Esophagus muscularis mucosa (tissue), 4 donors: ENCODE measurements at places on chromosomes 5 and 9. TPM values are rescaled to one million over a fixed set of nuclear protein-coding genes. Genes with fewer than 3 reads are reported as not detected.

DNA sequence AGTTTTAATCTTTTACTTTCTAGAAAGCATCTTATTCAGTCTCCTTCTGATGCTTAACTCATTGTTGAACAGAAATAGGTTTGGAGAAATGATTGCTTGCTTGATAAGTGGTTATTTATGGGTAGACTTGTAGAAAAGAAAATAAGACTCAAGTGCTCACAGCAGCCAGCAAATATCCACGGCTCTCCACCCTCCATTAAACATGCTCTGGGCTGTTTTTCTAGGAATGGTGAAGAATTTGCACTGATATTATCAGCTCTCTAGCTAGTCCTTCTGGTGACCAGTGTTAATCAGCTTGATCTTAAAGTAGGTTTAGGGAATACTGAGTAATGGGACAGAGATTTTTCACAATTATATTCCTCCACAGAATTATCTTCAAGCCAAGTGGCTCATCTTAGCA is 60.6 kb downstream of the SLC1A3 start:
- no peak for DNase-seq

GRCh38 chr5:146862641-146863040 is 15.9 kb downstream of the PPP2R2B start:
- DNase-seq = no peak

- DNase-seq = no peak
Observed at GRCh38 chr5:104513121-104513602, 950.6 kb upstream of the NUDT12 start.

S100Z gene
- not detected for total RNA-seq

PCDHA7 gene
- total RNA-seq = 0.42 TPM

GRCh38 chr9:68869022-68869421 is 144.9 kb downstream of the PRKACG start:
- no peak for DNase-seq

GHR gene
- total RNA-seq = 6.0 TPM

GRIA1 gene
- 0.83 TPM for total RNA-seq

GRCh38 chr5:3943859-3944258 is 348.2 kb downstream of the IRX1 start:
- DNase-seq = no peak

GRCh38 chr5:32928761-32929160 is 217.6 kb downstream of the NPR3 start:
- no peak for DNase-seq

SHROOM1 gene
- 4.5 TPM for total RNA-seq

- no peak for DNase-seq
Observed at GRCh38 chr5:103031607-103032006, 88.3 kb downstream of the GIN1 start.

DNA sequence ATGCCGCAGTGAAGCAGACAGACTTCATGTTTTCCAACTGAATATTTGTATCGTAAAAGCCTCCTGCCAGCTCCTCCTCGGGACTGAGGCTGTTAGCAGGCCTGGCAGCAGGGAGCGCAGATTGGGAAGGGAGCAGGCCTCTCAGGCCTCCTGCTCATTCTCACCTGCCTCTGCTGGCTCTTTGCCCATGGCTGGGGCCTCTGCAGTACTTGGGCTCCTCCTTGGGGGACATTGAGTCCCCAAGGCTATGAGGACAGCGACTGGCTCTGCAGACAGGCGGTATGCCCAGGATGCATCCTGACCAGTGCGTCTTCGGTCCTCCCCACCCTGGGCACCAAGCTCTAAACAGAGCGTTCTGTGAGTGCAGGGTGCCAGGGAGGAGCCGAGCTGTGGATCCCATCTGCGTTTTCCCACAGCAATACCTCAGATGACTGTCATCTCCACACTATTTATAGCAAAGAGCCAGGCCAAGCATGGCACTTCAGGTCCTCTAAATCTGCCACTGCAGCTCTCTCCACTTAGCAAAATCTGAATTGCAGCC is 38.7 kb downstream of the TSTD2 start:
- peak; percentile 92 for DNase-seq

- DNase-seq = peak; percentile 14
Observed at GRCh38 chr5:38613992-38614836, 57.8 kb upstream of the LIFR start.

ZNF622 gene
- total RNA-seq = 25.3 TPM

GRCh38 chr5:109451146-109451545 is 41.4 kb upstream of the PJA2 start:
- no peak for DNase-seq

ACTBL2 gene
- total RNA-seq = not detected

CARTPT gene
- total RNA-seq = 24.7 TPM

DNA sequence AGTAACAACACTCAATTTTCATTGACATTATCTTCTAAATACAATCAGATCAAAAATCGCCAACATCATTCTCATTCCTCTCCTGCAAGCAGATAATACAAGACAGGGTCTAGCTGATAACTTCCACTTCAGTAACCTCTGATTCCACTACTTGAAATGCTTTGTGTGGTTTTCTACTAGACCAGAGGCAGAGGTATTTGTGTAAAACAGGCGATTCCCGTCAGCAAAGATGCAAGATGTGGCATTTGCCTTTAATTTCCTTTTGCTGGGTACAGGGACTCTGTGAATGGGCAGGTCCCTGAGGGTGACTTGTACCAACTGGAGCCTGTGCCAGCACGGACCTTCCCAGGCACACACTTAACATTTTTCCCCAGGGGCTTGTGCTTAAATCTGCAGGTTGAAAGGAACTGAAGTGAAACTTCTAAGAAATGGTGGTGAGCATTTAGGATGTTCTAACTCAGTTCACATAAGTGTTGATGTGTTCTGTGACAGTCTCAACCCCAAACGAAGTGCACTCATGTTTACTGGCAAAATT is 625.5 kb upstream of the WWC1 start:
- no peak for DNase-seq

OR13C9 gene
- not detected for total RNA-seq

DNA sequence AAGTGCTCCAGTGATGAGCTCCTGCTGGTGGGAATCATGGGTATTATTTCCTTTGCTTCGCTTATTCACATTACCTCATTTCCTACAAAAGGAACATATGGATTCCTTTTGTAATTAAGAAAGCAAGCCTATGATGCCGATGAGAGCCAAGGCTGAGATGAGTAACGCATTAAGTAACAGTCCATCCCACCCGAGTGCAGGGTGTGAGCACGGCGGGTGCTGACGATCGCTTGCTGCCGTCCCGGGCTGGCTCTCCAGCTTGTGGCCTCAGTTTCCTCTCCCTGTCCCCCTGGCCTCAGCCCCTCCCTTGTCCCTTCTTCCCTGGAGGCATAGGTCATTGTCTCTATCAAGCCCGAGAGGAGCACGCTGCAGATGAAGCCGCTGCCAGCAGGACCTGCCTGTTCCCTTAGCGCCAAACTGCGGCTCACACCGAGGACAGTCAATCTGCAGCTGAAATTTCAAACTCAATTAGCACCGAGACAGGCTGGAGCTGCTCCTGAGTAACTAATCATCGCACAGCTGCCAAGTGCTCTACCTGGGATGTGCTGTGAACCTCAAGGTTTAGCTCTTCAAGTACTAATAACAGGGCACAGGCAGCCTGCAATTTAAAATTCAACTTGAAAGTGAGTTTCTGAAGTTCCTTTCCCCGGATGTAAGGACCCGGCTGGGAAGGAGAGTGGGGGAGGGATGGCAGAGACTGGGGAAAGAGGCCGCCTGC is 115.2 kb upstream of the RAPGEF1 start:
- no peak for DNase-seq

GRCh38 chr5:159527546-159528254 is 197.4 kb upstream of the IL12B start:
- DNase-seq = no peak

PCDHAC2 gene
- 19.0 TPM for total RNA-seq

BTNL3 gene
- total RNA-seq = not detected
